ENCODE measurements at places on chromosomes 12 and 14.

- DNase-seq: no peak
Observed at GRCh38 chr12:78530100-78530765, 334.3 kb upstream of the SYT1 start.

DNA sequence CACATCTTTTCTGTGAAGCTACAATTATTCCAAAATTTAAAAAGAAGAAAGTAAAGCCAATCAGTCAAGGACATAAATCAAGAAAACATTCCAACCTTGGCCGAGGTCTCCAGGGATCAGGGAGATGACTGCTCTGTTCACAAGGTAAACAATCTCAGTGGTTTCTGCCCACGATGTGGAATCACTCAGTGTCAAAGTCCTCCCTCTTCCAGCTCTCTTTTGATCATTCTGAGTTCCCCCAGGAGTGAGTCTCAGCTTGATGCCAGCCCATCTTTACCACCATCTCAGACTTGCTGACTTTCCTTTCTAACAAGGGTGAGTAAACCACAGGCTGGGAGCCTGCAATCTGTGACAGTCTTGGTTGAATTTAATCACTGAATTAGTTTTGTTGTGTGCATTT lies 4.8 kb upstream of the SERPINA9 start:
- no peak for DNase-seq

DNA sequence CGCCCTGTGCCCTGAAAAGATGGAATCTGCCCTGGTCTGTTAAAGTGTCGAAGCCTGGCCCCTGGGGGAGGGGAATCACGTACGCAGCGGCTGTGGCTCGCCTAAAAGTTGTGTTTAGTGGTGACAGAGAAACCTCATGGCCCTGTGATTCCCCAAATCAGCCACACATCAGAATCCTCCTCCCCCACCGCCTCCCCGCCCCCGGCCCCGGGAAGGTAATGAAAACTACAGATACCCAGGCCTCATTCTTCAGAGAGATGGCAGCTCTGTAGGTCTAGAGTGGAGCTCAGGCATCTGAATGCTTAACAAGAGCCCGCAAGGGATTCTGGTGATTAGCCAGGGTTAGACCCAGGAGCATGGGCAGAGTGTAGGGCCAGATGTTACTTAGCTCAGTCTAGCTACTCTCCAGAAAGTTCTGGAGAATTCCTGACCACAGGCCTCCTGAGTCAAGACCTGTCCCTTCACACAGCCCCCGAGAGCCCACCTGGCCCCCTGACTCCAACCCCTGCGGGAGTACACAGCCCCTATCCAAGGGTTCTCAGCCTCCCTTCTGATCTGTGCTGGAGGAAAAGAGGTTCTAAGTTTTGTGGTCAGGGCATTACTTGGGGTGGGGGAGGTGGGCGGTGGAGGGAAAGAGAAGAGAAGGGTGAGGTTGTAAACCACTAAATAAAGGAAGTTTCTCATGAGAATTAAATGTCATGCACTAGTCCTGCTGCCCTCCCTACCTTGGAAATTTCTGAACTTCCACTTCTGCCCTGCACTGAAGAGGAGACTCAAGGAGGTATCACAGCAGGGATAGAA lies 114.8 kb downstream of the PLXNC1 start:
- no peak for DNase-seq

DNA sequence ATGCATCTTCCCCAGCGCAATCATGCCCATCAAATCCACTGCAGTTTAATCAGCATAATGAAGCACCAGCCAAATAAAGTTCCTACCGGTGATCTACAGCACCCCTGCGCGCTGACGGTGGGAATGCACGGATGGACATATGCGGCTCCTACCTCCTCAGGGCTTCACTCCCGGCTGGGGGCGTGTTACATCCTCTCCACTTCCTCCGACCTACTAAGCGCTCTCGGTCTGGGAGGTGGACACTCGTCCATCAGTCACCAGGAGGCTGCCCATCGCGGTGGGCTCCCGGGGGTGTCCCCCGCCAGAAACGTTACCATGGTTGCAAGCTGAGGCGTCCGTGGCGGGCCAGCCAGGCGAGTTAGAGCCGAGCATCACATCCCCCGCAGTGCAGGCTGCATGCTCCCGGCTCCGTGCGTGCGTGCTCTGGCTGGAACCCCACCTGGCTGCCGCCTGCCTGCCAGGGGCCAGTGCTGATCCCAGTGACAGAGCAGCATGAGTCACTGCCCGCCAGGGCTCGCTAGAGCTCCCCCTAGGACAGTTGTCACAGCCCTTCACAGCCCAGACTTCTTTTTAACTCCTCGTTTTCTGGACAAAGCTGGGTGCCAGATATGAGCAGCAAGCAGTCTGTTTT lies 73.0 kb downstream of the CIT start:
- peak; percentile 87 for DNase-seq

GRCh38 chr14:99047441-99048031 lies 224.5 kb downstream of the BCL11B start:
- no peak for DNase-seq

DNA sequence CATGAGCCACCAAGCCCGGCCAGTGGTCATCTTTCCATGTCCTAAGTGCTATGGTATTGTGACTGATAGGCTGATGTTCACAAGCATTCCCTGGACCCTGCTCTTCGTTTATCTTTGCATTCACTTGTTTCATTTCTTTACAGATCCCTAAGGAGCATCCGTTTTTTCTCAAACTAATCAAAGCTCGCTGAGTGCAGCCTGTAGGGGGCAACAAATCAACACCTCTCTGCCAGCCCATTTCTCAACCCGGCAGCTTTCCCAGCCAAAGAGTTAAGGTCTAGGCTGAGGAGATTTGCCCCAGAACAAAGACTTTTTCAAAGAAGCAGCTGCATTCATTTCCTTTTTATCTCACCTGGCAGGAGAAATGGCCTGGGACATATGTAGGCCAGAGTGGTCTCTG lies 12.1 kb downstream of the SIRT4 start:
- peak; percentile 40 for DNase-seq

All from PC-3 (cell line).